ENCODE measurements at places on chromosomes 13 and 19.

GRCh38 chr13:76745261-76746200, 140.7 kb downstream of the KCTD12 start:
- no peak for DNase-seq

GRCh38 chr13:28574617-28575142, 79.8 kb upstream of the FLT1 start:
- DNase-seq: no peak

DNA sequence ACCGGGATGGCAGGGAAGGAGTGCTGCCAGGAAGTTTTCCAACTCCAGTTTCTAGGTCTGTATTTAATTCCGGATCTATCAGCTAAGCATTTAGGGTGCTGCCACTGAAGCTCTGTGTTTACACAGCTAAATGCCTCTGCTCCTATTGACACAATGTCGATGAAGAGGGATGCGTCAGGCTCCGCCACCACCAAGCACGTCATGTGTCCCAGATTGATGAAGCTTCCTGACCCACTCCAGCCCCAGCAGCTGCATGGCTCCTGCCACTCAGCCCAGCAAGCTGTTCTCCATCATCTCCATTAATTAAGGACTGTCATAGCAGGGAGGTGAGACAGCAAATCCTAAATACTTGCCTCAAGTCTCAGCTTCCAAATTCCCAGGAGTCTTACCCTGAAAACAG, 435.2 kb upstream of the ZNF507 start:
- no peak for DNase-seq

GRCh38 chr13:32746474-32746873, 160.2 kb downstream of the PDS5B start:
- no peak for DNase-seq

- DNase-seq: no peak
Measured at GRCh38 chr13:98172590-98173422, 4.3 kb downstream of the RNF113B start.

GRCh38 chr19:29660835-29661234, 4.4 kb upstream of the PLEKHF1 start:
- DNase-seq: no peak

DNA sequence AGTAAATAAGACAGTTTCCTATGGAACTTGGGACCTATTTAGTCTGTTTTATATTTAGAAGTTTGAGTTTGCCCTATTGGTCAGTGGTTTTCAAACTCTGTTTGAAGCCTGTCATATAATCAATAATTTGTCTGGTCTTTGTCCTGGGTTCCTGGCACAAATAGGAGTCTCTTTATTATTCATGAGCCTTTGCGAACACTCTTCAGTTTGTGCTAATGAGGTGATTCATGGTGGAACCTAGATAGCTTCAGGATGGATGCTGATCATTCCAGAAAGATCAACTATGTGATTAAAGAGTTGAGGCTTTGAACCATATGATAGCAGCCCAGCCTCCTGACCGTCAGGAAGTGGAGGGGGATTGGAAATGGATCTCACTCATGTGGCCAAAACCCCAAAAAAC, 10.0 kb upstream of the VWA8 start:
- DNase-seq: no peak

GRCh38 chr19:48967346-48968178, 2.5 kb downstream of the FTL start:
- no peak for DNase-seq

- no peak for DNase-seq
Measured at GRCh38 chr13:28582892-28583240, 76.1 kb upstream of the POMP start.

- DNase-seq: no peak
Measured at GRCh38 chr19:42114412-42114811, 17.8 kb downstream of the POU2F2 start.

DNA sequence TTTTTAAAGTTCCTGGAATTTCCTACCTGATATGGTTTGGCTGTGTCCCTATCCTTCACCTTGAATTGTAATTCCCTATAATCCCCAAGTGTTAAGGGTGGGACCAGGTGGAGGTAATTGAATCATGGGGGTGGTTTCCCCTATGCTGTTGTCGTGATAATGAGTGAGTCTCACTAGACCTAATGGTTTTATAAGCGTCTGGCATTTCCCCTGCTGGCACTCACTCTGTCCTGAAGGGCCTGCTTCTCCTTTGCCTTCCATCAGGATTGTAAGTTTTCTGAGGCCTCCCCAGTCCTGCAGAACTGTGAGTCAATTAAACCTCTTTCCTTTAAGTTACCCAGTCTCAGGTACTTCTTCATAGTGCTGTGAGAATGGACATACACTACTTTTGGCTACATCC, 298.7 kb downstream of the HS6ST3 start:
- no peak for DNase-seq

- DNase-seq: no peak
Measured at GRCh38 chr13:26872525-26873385, 112.2 kb upstream of the GPR12 start.

DNA sequence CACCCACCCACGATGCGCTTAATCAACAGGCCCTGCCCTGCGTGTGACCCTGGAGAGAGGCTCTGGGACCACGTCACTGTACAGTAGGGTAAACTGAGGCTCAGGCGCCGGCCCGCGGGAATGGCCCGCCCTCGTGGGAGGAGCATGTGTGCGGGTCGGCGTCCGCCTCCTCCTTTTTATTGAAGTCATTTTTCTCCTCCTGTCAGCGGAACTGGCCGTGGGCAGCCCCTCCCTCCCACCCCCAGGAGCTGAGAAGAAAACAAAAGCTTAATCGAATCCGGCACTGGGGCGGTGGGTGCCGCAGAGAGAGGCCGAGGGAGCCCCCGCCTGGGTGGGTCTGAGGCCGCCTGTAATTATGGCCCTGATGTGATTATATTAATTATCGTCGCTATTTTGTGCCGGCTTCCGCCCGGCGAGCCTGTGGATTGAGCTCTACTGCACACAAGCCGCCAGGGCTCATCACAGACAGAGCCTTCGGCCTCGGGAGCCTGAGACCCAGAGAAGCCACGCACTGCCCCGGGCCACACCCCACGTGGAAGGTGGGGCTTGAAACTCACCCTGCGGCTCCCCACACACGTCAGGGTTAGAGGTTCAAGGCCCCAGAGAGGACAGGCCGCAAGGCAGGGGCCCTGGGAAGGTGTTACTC, 7.0 kb downstream of the C2CD4C start:
- DNase-seq: no peak

GRCh38 chr19:7987114-7987768, 18.2 kb downstream of the ELAVL1 start:
- DNase-seq: no peak

GRCh38 chr13:82833923-82834322, 1048.4 kb downstream of the SLITRK1 start:
- no peak for DNase-seq

DNA sequence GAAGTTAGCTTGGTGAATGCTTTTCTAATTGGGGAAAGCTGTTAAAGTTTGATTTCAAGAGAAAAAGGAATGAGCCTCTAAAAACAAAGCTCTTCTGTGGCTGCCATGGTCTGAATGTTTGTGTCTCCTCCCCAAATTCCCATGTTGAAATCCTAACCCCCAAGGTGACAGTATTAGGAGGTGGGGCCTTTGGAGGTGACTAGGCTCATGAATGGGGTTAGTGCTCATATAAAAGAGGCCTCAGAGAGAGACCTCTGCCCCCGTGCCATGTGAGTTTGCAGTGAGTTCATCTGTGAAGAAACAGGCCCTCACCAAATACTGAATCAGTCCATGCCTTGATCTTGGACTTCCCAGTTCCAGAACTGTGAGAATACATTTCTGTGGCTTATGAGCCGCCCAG, 56.5 kb downstream of the ARHGEF7 start:
- DNase-seq: no peak

DNA sequence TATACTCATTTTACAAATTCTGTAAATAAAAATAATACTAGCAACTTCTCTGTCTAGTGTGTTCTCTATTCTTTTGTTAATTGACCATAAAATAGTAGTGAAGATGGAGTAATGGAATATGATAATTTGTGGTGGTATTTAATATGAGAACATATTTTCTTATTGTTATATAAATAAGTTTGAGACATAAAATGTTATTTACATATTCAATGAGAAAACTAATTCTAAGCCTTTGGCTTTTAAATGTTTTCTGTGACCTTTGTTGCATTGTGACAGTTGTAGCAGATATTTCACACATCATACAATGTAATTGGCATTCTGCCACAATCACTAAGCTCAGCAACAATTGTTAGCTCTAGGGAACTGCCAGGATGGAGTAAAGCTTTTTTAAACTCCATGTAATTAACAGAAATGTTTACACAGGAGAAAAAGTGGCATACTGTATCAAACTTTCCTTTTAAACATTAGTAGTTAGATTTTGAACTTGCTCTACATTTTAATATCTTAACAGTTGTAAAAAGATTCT, 562.1 kb upstream of the PCDH9 start:
- no peak for DNase-seq

- DNase-seq: no peak
Measured at GRCh38 chr13:112225429-112226090, 150.6 kb upstream of the SPACA7 start.

GRCh38 chr13:43009506-43009905, 13.9 kb upstream of the DNAJC15 start:
- DNase-seq: no peak

DNA sequence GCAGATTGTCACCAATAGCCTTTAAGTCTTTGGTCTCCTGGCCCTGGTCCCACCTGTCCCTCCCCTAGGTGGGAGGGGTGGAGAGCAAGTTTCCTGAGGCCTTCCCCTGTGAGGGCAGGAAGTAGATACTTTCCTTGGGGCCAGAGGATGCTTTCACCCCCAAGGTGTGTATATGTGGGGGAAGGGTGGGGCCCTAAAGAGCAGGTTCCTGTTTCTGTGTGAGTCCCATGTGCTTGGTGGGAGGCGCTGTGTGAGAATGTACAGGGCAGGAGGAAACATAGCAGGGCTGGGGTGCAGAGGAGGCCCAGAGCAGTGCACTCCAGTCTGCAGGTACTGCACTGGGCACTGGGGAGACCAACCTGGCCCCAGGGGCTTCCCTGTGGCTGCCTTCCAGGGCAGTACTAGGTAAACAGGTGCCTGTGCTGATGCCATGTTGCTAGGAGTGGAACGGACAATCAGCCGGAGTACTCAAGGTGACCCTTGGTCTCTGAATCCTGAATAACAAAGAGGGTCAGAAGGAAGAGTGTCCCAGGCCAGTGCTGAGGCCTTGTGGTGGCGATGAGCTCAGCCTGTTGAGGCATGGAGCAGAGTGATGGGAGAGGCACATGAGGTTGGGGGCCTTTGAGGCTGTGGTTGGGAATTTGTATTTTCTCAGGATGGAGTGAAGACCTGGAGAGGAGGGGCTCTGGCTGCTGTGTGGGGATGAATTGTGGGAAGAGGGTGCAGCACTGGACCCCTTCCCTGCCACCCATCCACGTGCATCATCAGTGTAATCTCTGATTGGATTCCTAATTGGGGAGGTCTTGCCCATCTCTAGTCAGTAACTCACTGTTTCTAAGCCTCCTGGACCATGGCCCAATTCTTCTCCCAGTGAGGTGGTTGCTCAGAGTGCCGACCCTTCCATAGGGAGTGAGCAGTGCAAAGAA, 5.1 kb downstream of the EGLN2 start:
- no peak for DNase-seq

DNA sequence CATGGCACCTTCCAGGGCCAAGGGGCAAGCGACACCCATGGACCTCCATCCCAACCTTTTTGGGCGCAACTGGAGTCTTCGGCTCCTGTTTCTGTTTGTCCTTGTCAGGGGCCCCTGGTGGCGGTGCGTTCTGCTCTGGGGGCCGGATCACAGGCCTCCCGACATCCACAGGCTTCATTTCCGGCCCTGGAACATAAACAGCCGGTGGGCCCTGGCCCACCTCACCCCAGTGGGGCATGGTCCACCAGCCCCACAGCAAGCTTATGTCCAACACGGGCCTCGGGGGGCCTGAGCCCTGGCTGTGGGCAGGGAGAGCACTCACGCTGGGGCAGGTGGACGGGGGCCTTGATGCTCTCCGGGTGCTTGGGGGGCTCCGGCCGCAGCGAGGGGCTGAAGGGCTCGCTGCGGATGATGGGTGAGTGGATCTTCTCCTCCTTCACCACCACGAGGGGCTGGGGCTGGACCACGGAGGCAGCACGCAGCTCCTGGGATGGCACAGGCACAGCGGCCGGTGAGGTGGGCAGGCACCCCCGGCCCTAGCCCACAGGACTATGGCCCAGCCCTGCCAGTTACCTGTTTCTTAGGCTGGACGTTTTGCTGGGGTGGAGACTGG, 7.2 kb upstream of the EPHX3 start:
- no peak for DNase-seq

DNA sequence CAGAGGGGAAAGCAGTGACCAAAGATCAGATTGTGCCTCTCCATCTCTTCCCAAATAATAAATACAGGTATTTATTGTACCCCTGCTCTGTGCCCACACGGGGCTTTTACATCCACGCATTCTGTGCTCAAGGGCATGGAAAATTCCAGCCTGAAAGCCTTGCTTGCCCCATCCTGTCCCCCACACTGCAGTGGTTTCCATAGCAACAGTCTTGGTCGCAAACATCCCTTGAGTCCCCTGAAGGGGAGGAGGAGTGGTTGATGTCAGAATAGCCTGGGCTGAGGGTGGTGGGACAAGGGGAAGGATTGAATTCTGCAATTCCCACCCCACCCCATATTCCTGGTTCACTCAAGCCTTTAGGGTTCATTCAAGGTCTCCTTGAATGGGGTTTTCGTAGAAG, 41.0 kb upstream of the USP29 start:
- no peak for DNase-seq

GRCh38 chr13:54660277-54660676, 1631.7 kb downstream of the OLFM4 start:
- no peak for DNase-seq

DNA sequence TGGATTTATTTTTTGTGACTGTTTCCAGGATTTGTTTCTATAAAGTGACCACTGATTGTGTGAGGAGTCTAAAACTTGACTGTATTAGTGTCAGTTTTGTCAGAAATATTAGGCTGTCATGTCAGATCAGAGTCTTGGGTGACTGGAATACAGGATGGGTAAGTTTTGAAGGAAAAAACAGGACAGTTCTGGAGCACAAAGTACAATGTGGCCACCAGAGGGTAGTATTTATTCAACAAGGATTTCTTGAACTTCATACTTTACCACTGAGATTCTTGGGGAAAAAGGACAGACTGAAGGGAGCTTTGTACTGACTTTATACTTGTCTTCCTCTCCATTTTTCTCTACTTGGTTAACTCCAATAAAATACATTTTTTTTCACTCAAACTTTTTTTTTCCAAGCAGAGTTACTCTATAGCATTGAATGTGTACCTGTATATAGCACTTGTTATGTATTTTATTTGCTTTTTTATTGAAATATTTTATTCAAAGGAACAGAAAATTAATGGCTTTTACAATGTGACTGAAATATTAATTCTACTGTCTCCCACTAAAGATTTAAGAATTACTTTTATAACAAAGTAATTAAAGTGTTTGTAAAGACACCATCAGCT, 51.1 kb downstream of the LMO7 start:
- no peak for DNase-seq

GRCh38 chr13:37068962-37069361, 9.5 kb upstream of the SUPT20H start:
- no peak for DNase-seq

All from stimulated activated CD4-positive, alpha-beta T cell treated with anti-CD3 and anti-CD28 coated beads, Interleukin-15, amount 100 ng/mL, for 1 hour (primary cell).